Foreskin keratinocyte (primary cell): ENCODE measurements at places on chromosomes 12 and 14. TPM values are rescaled to one million over a fixed set of nuclear protein-coding genes. Genes with fewer than 3 reads are reported as not detected.

FCF1 gene
- 18.9 and 27.2 TPM in 2 replicates for polyA plus RNA-seq

AKAP5 gene
- polyA plus RNA-seq, result 0.01 and 0.02 TPM in 2 replicates

SRGAP1 gene
- polyA plus RNA-seq, result 2.0 and 2.1 TPM in 2 replicates

LIN7A gene
- not detected in 2 replicates for polyA plus RNA-seq

HEBP1 gene
- 40.3 and 44.0 TPM in 2 replicates for polyA plus RNA-seq

IRAK3 gene
- 0.06 and 0.09 TPM in 2 replicates for polyA plus RNA-seq

KERA gene
- polyA plus RNA-seq, result not detected in 2 replicates

ZNF891 gene
- polyA plus RNA-seq, result 0.12 and 0.20 TPM in 2 replicates

PSMA6 gene
- 250 and 265 TPM in 2 replicates for polyA plus RNA-seq

POTEM gene
- polyA plus RNA-seq, result not detected in 2 replicates

FLRT2 gene
- 11.9 and 22.2 TPM in 2 replicates for polyA plus RNA-seq

RIMBP2 gene
- polyA plus RNA-seq, result not detected in 2 replicates

KLRC2 gene
- not detected in 2 replicates for polyA plus RNA-seq

SDR9C7 gene
- 0.09 TPM in 1 of 2 replicates, not detected in the other for polyA plus RNA-seq

SYT1 gene
- 0.20 and 0.32 TPM in 2 replicates for polyA plus RNA-seq

SRRM4 gene
- not detected in 2 replicates for polyA plus RNA-seq

IL22 gene
- polyA plus RNA-seq, result not detected in 2 replicates

CLEC1A gene
- not detected in 2 replicates for polyA plus RNA-seq

SLC10A1 gene
- polyA plus RNA-seq, result not detected in 2 replicates

BDKRB2 gene
- 5.6 and 7.9 TPM in 2 replicates for polyA plus RNA-seq
